KG1 (cell line): ENCODE measurements at places on chromosomes 5 and 9.

GRCh38 chr9:111957856-111958631 is 61.4 kb downstream of the UGCG start:
- DNase-seq: no peak

DNA sequence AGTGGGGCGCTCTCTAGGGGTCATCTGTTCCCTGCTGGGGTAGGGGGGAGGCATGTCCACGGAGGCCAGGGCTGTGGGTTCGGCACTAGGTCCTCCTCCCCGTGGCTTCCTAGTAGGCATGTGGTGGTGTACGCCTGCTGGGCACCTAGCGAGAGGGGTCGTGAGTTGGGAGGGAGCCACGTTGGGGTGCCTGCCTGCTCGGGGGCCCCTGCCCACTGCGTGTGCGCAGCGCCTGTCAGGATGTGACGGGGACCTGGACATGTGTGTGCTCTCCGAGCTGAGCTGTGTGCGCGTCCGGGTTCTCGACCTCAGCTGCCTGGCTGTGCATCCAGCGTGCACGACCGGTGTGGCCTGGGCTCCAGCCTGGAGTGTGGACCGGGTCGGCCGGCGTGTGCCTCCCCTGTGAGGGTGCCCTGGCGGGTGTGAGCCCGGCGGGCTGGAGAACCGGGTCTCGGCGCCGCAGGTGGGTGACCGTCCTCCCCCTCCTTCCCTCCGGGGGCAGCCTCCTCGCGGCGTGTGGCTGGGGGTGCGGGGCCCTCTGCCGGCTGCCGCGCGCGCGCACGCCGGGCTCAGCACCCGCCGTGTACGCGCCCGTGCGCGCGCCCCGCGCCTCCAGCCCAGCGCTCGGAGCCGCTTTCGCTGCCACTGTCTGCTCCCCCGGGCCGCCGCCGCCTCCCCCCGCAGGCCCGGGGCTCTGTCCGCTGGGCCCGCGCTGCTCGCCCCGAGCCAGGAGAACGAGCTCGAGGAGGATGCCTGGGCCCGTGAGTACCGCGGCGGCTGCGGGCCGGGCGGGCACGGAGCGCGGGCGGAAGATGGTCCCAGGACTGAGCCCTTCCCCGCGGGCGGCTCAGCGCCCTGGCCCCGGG is at the start of gene PRR7:
Gene PRR7 (plus strand): TSS at position 615 of the 866 bp plus-strand sequence. CDS start 8,254 bp downstream, outside the sequence.
- DNase-seq: peak; percentile 84

GRCh38 chr5:91384671-91385430 is 1.7 kb upstream of the ARRDC3 start:
- peak; percentile 12 for DNase-seq

- no peak for DNase-seq
Measured at GRCh38 chr9:117744856-117745389, 40.7 kb downstream of the TLR4 start.

- no peak for DNase-seq
Measured at GRCh38 chr5:23139338-23140171, 286.4 kb upstream of the CDH12 start.

DNA sequence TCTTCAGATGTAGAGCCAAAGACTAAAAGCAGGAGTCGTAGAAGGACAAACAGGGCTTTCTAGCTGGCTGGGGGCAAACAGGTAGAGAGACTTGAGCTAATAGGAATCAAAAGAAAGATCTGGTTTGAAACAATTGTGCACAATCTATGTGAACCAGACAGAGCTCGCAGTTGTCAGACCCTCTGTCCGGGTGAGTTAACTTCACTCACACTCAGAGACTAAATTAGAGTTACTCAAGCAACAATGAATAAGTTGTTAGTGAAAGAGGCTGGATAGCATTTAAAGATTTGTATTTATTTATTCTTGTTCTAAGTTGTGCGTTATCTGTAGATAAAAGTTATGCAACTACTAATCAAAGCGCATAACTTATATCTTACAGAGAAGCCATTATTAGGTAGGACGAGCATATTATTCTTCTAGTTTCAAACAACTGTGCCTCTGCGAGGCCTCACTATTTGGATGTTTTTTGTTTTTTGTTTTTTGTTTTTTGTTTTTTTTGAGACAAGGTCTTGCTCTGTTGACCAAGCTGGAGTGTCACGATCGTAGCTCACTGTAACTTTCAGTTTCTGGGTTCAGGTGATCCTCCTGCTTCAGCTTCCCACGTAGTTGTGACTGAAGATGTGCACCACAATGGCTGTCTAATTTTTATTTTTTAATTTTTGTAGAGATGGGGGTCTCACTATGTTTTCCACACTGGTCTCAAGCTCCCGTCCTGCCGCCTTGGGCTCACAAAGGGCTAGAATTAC is 13.2 kb upstream of the LNPEP start:
- no peak for DNase-seq
